ENCODE measurements at places on chromosomes 11 and 22.

- DNase-seq = peak; percentile 41
These were observed 7.0 kb upstream of the DDX17 start for GRCh38 chr22:38513063-38513462.

DNA sequence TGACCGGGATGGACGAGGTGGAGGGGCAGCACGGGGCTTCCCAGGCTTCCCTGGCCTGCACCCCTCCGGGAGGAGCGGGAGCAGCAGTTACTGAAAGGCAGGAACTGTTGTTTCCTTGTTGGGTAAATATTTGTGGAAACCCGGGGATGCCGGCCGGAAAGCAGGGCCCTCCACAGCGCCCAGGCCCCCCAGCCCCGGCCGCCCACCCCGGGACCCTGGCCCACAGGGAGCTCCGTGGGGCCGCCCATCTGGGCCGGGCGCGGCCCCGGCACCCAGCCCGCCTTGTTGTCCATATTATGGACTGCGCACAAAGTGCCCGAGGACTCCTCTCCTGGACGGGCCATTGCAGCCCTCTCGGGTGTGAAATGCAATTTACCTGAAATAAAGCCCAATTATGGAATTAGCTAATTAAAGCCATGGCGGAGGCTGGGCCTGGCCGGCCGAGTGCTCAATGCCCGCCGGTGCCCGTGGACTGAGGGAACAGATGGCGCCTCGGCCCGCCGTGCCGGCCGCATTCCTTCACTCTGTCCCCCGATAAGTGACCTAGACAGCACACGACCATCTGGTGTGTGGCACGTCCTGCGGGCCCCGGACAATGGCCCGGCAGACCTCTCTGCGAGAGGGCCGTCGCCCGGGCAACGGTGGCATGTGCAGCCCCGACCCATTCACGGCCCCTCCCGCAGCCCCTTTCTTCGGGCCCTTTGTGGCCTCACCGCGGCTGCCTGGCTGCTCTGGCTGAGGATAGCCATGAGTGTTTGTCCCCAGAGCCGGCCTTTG is 35.4 kb downstream of the CDKN1C start:
- no peak for DNase-seq

DNA sequence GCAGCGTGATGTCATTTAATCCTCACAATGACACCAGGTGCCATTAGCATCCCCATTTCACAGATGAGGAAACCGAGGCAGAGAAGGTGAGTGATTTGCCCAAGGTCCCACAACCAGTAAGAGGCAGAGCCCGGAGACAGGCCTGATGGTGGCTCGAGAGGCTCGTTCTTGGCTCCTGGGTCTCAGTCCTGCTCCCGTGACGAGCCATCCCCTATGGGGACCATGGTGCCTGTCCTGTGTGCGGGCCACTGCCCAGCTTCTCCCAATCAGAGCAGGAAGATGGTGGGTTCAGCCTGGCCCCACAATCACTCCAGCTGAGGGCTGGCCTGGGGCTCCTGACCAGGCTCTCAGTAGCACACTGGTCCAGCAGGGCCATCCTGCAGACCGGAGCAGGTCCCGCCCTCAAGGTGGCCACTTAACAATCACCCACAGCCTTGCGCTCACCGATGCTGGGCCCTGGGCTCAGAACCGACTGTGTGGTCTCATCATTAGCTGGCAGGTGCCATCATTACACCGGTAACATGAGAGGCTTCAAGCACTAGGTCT is 3.6 kb downstream of the ALDH3B1 start:
- DNase-seq = no peak

- no peak for DNase-seq
These were observed 232.6 kb downstream of the FAT3 start for GRCh38 chr11:92457250-92457649.

DNA sequence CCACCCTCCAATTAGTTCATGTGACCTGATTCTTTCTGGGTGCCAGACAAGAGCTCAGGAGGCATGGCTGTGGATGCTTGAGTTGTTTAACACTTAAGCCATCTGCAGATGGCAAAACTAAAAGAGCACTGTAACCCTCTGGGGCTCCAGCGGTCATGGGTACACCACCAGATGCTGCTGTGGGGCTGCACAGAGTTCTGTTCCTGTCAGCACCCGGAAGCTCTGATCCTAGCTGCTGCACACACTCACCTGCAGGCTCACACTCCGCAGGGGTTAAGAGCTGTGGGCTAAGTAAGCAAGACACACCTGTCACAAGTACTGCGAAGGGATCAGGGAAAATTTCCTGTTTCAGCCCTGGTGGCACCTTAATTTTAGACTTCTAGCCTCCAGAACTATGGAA is 307.8 kb downstream of the C11orf87 start:
- no peak for DNase-seq

Measured in common myeloid progenitor, CD34-positive (primary cell).